RWPE2 (cell line): ENCODE measurements at places on chromosomes 2 and 18.

GRCh38 chr2:69390001-69390400 lies 3.0 kb upstream of the GFPT1 start:
- H3K4me1 ChIP-seq: peaks cover 5% of the 10 kb centered on the region
- H3K4me3 ChIP-seq: no peak overlapping the region
- DNase-seq: no peak
- peaks cover 3% of the 10 kb centered on the region; the same call in 1 of the 2 replicates for H3K36me3 ChIP-seq
- no peaks in the 10 kb centered on the region for H3K27me3 ChIP-seq

DNA sequence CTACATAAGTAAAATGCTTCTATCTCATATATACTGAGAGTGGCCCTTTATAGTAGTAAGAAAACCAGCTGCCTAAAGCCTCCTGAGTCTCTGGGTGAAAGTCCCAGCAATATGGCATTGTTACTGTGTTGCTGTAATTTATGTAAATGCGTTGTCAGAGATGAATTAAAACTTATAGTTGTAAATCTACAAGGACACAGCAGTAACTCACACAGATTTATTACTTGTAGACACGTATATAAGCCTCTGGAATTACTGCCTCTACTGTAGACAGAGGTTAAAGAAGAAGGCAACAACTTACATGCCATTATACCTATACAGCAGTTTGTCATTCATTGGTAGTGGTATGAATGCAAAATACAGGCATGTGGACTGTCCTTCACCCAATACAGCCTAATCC lies 169.1 kb upstream of the BOD1L2 start:
- no peak overlapping the region for H3K27ac ChIP-seq
- H3K4me3 ChIP-seq: no peak overlapping the region
- H3K27me3 ChIP-seq: no peaks in the 10 kb centered on the region
- no peak for DNase-seq
- H3K4me1 ChIP-seq: no peaks in the 10 kb centered on the region
- no peaks in the 10 kb centered on the region for H3K36me3 ChIP-seq

DNA sequence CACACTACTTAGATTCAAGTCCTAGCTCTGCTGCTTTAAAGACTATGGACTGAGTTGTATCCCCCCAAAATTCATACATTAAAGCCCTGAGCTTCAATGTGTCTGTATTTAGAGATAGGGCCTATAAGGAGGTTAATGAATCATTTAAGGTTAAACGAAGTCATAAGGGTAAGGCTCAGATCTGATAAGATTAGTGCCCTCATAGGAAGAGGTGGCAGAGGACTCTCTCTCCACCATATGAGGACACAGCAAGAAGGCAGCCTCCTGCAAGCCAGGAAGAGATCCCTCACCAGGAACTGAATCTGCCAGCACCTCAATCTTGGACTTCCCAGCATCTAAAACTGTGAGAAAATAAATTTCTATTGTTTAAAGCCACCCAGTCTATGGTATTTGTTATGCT lies 3.1 kb upstream of the CYTIP start:
- no peak for DNase-seq
- H3K27ac ChIP-seq: no peak overlapping the region
- no peaks in the 10 kb centered on the region for H3K36me3 ChIP-seq
- no peaks in the 10 kb centered on the region for H3K27me3 ChIP-seq
- H3K4me3 ChIP-seq: no peak overlapping the region
- H3K4me1 ChIP-seq: no peaks in the 10 kb centered on the region

DNA sequence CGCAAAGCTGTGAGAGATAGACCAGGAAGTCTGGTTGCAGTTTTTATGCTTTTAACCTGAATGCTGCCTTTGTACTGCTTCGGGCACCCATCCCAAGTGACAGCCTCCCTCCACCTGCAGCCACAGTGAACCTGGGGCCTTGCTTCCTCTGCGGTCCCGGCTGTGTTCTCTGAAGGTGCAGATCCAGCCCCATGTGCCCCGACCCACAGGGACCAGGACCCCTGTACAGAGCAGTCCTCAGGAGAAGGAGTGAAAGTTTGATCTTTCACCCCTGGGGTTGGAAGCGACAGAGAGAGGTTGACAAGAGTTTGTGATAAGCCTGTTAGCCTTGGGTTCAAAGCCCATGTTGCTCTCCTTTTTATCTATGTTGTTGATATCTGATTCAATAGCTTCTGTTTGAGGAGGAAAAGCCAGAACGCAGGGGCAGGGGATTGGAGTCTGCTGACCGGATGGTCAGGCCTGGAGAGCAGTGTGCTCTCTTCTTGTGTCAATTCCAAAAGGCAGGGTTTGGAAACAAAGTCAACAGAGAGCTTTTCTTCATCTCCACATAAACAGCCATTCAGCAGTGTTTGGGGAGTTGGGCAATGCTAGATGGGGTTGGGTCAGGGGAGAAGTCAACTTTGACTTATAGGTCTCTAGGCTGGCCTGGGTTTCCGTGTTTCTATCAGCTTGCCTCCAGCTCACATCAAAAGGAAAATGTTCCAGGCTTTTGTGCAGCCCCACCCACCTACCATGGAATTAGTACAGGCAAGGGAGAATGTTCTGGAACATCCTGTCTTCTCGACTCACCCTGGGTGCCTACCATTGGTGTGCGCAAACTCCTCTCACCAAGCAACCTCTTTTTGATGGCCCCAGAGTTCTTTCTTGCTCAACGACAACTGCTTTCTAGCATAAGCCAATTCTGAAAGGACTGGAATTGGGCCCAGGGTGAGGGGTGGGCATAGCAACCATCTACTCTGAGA lies 214.9 kb downstream of the ALPK2 start:
- H3K4me3 ChIP-seq: no peak overlapping the region
- no peaks in the 10 kb centered on the region for H3K27me3 ChIP-seq
- no peak overlapping the region for H3K27ac ChIP-seq
- H3K4me1 ChIP-seq: peaks cover 21% of the 10 kb centered on the region

DNA sequence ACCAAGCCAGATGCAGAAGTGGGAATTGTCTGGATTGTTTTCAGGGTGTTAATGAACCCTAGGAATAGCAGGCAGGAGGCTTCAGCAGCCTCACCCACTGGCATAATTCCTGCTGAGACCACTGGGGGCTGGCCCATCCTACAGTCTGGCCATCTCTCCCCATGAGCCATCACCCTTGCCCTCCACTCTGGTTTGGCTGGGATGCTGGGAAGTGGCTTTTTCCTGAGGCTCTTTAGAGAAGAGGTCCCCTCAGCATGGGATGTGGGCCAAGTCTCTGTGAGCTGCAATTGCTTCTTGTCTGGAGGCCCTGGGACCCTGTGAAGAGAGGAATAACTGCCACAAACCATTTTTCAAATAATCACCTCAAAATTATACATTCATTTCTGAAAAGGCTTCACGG lies 4.0 kb downstream of the TCF7L1 start:
- H3K4me1 ChIP-seq: peaks cover 3% of the 10 kb centered on the region
- no peak overlapping the region for H3K27ac ChIP-seq
- H3K36me3 ChIP-seq: peaks cover 53% of the 10 kb centered on the region
- DNase-seq: no peak
- H3K4me3 ChIP-seq: no peak overlapping the region

- no peak overlapping the region for H3K27ac ChIP-seq
- no peaks in the 10 kb centered on the region for H3K27me3 ChIP-seq
- H3K4me1 ChIP-seq: no peaks in the 10 kb centered on the region
These were observed 259.4 kb upstream of the GULP1 start for GRCh38 chr2:188032306-188032705.

GRCh38 chr2:236912326-236913120 lies 173.2 kb upstream of the COPS8 start:
- no peak overlapping the region for H3K27ac ChIP-seq
- DNase-seq: no peak
- no peaks in the 10 kb centered on the region for H3K36me3 ChIP-seq
- no peak overlapping the region for H3K4me3 ChIP-seq

GRCh38 chr2:15941871-15942710 lies 1.7 kb downstream of the MYCN start:
- H3K27me3 ChIP-seq: peaks cover 62% of the 10 kb centered on the region
- no peak overlapping the region for H3K27ac ChIP-seq
- peaks cover 4% of the 10 kb centered on the region for H3K4me1 ChIP-seq
- DNase-seq: no peak
- no peak overlapping the region for H3K4me3 ChIP-seq

DNA sequence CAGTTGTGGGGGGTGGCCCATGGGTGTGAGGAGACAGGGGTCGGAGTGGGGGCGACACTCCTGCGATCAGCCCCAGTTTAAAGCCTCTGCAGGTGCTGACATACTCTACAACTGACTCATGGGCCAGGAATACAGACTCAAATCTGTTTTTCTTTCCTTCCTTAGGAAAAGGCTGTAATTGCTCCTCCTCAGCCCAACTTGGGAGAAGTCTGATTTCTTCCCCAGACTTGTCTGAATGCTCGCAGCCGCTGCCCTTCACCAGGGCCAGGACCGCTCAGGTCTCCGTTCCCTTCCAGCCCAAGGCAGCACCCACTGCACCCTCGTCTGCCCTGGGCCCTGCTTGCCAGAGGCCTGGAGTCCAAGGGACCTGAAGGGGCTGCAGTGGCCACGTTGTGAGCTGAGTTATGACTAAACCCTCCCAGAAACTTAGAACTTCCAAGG lies 41.3 kb downstream of the RHOB start:
- H3K36me3 ChIP-seq: no peaks in the 10 kb centered on the region

GRCh38 chr2:158489366-158490112 lies 32.8 kb downstream of the PKP4 start:
- H3K27ac ChIP-seq: no peak overlapping the region
- H3K36me3 ChIP-seq: 0 out of 2 replicates have a peak, but pooled peaks cover 4% of the 10 kb centered on the region
- no peak for DNase-seq
- no peaks in the 10 kb centered on the region for H3K27me3 ChIP-seq
- no peak overlapping the region for H3K4me3 ChIP-seq
- peaks cover 18% of the 10 kb centered on the region for H3K4me1 ChIP-seq

GRCh38 chr2:216346781-216347180 lies 25.5 kb downstream of the MARCHF4 start:
- no peak for DNase-seq
- no peak overlapping the region for H3K27ac ChIP-seq
- H3K27me3 ChIP-seq: no peaks in the 10 kb centered on the region
- no peak overlapping the region for H3K4me3 ChIP-seq

- H3K27me3 ChIP-seq: no peaks in the 10 kb centered on the region
- no peak overlapping the region for H3K4me3 ChIP-seq
- H3K4me1 ChIP-seq: no peaks in the 10 kb centered on the region
- no peak overlapping the region for H3K27ac ChIP-seq
- no peak for DNase-seq
These were observed 70.8 kb upstream of the BZW1 start for GRCh38 chr2:200740907-200741306.

DNA sequence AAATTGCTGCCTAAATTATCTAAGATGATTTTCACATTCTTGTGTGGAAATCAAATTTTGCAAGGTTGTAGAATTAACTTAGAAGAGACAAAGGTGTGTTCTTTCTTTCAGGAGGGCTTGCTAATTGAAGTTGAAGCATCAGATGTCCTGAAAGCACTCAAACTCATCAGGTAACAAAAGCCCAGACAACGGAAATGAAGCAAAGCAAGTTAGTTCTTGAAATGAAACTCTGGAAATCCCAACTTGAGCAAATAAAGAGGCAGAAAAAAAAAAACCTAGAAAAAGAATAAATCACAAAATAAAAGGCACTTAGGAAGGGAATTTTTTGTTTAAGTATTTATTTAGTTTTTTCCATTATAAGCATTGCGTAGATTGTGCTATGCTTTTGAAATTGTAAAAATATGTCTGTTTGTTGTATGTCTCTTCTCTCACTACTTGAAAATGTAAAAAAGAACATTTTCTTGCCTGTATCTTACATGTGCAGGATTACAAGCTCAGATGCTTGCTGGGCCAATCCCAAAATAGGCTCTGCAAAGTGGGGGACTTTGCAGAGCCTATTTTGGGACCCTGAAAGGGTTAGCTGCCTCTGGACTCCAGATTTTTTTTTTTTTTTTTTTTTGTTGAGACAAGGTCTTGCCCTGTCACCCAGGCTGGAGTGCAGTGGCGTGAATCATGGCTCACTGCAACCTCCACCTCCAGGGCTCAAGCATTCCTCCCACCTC lies 46.7 kb downstream of the FAM161A start:
- H3K27ac ChIP-seq: no peak overlapping the region
- no peaks in the 10 kb centered on the region for H3K4me1 ChIP-seq
- no peaks in the 10 kb centered on the region for H3K27me3 ChIP-seq
